ENCODE measurements at places on chromosomes 3 and 15. TPM values are rescaled to one million over a fixed set of nuclear protein-coding genes. Genes with fewer than 3 reads are reported as not detected.

The ARPIN gene
- total RNA-seq = 6.6 TPM

The LDHAL6B gene
- total RNA-seq = not detected

The CLDN16 gene
- total RNA-seq = not detected

The GP9 gene
- total RNA-seq = not detected

The IGF2BP2 gene
- total RNA-seq = 2.3 TPM

The PLSCR5 gene
- total RNA-seq = not detected

The KLHL40 gene
- total RNA-seq = 197 TPM

The ZKSCAN7 gene
- total RNA-seq = 1.6 TPM

The DGKG gene
- 8.9 TPM for total RNA-seq

The CPEB1 gene
- 0.69 TPM for total RNA-seq

The LMAN1L gene
- total RNA-seq = not detected

The AQP9 gene
- total RNA-seq = 1.2 TPM

The POPDC2 gene
- 38.7 TPM for total RNA-seq

The GOLGA6A gene
- not detected for total RNA-seq

The C3orf33 gene
- 2.6 TPM for total RNA-seq

The EIF4E3 gene
- total RNA-seq = 25.0 TPM

The P2RY13 gene
- 1.2 TPM for total RNA-seq

The LINGO1 gene
- total RNA-seq = 12.8 TPM

The CELSR3 gene
- total RNA-seq = 0.25 TPM

Data from gastrocnemius medialis (tissue), 4 donors.